GM19239 (cell line): ENCODE measurements at places on chromosomes 11 and 22.
A peak's percentile ranks its signal among the peaks of the same experiment; 100 is the strongest.

DNA sequence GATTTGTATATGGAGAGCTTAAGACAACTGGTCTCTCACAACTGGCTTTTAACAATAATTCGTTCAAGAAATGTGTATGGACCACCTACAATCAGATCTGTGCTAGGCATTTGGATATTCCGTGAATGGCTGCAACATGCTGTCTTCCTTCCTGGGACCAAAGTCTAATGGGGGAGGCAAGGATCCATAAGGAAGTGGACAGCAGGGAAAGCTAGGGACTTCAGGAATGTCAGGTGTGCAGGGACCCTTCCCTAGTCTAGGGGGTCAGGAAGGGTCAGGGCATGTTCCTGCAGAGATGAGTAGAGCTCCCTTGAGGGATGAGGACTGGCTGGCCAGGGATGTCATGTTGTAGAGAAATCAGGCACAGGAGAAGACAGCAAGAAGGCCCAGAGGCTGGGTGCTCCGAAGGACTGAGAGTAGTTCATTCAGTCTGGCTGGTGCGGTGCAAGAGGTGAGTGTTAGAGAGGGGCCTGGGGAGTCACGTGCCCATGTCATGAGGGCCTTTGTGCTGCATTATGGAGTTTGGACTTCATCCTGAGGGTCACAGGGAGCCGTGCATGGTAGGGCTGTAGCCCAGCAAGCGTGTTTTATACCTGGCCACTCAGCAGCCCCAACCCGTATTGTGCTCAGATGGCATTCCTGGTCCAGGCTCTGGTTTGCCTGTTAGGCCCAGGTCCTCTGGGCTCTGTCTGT is 8.5 kb upstream of the NECTIN1 start:
- no peak for DNase-seq

DNA sequence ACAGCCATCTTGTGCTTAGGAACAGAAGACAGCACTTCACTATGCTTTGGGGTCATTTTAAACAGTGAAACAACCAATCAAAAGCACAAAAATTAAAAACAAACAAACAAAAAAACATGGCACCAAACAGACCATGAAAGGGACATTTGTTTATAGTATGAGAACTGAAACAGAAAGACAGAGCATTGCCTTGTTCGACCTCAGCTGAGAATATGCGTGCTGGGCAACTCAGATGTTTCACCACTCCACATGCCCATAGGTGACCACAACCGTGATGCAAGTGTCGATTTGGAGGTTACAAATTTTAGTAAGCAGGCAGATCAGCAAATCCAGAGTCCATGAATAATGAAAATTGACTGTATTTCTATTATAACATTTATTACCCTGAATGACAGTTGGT is 30.0 kb downstream of the NNMT start:
- no peak for DNase-seq

- DNase-seq: no peak
Measured at GRCh38 chr11:94895451-94895850, 77.9 kb downstream of the CWC15 start.

DNA sequence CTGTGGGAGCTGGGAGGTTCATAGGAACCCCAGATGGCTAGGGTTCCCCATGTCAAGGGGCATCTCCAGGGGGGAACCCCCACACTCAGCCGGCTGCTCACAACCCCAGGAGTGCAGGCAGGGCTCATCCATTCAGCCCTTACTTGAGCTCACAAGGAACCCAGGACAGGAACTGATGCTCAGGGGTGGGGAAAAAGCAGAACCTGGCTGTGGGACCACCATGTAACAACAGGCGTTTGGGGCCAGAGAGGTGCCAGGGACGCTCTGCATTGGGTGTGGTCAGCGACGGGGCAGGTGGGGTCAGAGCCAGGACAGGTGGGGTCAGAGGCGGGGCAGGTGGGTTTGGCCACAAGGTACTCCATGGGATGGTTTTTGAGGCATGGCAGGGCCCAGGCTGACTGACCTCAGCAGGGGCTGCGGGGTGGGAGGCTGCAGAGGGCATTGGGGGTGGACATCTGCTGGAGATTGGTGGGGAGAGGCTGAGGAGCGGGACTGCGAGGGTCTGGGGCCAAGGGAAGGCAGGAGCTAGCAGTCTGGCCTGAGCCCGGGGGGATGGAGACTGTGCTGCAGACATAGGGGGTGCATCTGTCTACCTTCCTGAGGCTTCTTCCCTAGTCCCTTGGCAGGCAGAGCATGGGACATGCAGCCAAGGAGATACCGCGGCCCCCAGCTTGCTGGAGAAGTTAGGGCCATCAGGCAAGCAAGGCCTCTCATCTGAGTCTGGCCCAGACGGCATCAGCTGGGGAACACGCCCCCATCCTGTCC is 34.0 kb upstream of the CARS1 start:
- DNase-seq: no peak

DNA sequence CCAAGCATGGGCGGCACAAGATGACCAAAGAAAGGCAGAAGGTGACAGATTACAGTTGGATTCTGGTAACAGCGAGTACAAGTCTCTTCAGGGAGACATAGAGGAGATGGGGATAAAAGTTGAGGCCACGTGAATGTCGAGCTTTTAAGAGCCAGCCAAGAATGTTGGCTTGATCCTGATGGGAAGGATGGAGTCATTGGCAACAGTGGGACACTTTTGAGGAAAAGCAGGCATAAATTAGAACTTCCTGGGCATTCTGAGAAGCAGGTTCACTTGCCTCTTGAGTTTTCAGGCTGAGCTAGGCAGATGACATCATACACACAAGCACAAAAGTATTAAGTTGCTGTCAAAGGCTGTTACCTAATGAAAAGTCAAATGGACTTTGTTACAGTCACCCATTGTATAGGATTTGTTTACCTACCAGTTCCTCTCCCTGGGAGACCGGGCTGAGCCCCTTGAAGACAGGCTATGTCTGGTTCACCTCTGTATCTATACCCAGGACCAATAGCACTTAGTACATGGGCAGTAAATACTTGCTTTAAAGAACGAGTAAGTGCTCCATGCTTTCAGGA is 41.1 kb downstream of the TNRC6B start:
- DNase-seq: no peak

- no peak for DNase-seq
Measured at GRCh38 chr11:17610085-17610894, 63.2 kb downstream of the OTOG start.

- no peak for DNase-seq
Measured at GRCh38 chr11:30585125-30585891, 845 bp downstream of the MPPED2 start.

GRCh38 chr11:72217841-72218240 is 1.2 kb downstream of the FOLR2 start:
- no peak for DNase-seq

GRCh38 chr22:44396727-44397722 is 84.3 kb upstream of the SHISAL1 start:
- no peak for DNase-seq

- DNase-seq: no peak
Measured at GRCh38 chr11:19615341-19616183, 97.1 kb upstream of the NAV2 start.

- no peak for DNase-seq
Measured at GRCh38 chr11:10042699-10043098, 251.3 kb downstream of the SBF2 start.

DNA sequence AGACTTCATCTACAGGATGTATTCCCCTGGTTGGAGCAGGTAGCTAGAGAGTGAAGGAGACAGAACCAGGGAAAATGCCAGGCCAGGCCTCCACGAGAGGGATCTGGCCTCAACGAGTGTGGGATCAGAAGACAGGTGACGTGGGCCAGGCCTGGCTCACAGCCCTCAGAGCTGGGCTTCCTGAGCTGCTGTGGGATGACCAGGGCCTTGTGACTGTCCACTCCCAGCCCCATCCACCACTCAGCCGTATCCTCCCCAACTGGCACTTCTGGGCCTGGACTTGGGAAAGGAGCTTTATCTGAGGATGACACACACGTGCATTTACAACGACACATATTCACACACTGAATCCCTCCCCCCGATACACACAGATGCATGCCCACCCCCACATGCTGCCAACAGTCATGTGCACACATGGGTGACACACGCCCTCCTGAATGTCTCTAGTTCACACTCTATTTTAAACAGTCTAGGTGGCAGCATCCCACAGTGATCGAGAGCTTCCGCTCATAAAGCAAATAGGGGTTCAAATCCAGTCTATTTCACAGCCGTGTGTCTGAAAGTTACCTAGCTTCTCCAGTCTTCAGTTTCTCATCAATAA is 93.1 kb downstream of the TP53I11 start:
- no peak for DNase-seq

DNA sequence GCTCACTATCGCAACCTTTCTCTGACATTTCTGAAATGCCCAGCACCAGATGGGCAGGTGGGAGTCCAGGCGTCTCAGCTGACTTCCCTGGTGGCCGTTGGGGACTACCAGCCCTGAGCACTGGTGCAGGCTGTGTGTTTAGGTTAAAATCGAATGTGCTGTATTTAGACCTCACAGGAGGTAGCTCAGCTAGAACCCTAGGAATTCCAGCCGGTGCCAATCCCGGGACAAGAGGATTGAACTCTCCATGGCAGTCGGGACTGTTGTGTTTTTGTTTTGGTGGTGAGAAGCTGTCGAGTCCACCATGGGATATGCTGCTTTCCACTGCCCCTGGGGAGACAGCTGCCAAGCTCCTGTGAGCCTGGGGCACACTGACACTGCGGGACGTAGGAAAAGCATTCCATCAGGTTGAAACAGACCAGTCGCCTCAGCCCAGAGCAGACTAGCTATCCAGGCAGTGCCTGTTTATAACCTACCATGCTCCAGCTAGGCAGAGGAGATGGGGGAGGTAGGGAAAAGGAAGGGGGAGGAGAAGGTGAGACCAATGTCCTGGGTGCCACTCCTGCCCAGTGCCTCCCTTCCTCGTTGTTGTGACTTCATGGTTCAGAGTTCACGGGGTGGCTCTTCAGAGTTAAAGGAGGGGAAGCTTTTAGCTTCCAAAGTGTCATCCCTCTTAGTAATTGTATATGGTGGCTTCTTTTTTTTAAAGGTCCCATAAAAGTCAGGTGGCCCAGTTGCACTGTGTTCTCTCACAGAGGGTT is 53.0 kb downstream of the MICAL2 start:
- no peak for DNase-seq

DNA sequence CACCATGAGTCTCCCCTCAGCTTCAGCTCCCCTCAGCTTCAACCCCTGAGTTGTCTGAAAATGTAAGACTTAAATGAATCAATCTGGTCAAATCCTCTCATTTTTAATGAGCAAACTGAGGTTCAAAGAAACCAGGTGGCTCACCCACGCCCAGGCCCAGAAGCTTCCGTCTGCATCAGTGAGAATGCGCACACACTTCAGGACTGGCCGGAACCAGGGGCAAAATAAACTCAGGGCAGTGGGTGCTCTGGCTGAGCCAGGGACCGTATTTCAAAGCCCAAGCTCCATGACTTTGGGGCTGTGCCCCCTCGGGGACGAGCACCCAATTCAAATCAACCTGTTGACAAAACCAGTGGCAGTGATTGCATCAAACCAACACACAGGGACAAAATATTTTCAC is 3.1 kb downstream of the SULT4A1 start:
- no peak for DNase-seq

DNA sequence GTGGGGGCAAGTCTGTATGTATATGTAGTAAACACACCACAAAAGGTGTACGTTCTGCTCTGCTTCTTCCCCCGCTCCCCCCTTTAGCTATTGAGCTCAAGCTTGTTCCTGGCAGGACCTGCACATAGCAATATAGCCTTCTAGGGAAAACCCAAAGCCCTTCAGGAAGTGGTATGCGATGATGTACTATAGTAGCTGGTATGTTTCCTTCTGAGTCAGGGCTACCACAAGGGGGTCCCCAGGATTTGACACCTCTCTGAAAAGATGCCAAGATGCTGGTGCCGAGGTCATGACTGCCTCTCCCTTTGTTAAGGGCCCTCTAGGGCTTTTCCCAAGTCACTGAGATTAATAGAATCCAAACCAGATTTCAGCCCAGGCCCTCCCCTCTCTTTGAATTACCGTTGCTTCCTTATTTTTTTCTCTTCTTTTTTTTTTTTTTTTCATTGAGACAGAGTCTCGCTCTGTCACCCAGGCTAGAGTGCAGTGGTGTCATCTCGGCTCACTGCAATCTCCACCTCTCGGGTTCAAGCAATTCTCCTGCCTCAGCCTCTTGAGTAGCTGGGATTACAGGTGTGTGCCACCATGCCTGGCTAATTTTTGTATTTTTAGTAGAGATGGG is 268.4 kb downstream of the ETS1 start:
- peak; percentile 32 for DNase-seq

GRCh38 chr22:47341464-47341863 is 579.0 kb downstream of the TBC1D22A start:
- no peak for DNase-seq

DNA sequence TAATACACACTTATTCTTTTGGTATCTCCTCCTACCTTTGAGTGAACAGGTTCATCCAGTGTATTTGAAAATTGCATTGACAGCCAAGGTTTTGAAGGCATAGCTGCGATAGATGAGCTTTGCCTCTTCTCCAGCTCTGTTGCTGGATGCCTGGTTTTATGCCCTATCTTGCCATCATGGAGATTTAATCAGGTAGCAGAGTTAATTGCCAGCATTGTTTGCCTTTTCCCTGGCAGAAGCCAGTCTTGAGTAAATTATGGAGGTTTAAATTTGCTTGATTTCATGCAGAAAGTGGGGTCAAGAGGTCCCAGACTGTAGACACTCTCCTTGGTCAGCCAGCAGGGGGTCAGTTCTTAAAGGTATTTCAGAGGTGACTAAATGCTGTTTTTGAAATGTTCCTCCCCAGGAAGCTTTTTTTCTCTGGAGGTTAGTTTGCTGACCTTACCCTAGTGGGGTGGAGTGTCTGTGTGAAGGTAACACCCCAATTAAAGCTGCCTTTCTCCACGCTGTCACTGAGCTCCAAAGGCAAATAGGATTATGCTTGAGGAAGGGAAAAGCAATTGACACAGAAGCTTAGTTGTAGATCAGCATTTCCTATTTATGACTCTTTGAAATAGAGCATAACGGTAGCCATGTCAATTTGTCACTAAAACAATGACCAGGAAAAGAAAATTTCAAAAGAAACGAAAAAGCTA is 96.0 kb downstream of the EXT2 start:
- no peak for DNase-seq

DNA sequence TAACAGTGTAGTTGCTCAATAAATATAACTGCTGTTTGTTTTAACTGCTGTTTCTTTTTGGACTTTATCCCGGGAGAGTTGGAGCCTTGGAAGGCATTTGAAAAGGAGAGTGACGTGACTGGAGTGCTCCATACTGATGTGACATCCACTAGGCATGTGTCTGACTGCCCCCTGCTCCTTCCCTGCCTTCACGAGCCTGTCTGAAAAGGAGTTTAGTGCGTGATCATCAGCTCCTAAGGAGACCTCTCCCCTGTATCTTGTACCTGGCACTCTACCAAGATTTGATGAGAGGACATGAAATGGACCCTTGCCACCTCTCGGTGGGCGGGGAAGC is 22.9 kb downstream of the ZBTB16 start:
- DNase-seq: no peak
